ENCODE measurements at places on chromosomes 5 and 9.

DNA sequence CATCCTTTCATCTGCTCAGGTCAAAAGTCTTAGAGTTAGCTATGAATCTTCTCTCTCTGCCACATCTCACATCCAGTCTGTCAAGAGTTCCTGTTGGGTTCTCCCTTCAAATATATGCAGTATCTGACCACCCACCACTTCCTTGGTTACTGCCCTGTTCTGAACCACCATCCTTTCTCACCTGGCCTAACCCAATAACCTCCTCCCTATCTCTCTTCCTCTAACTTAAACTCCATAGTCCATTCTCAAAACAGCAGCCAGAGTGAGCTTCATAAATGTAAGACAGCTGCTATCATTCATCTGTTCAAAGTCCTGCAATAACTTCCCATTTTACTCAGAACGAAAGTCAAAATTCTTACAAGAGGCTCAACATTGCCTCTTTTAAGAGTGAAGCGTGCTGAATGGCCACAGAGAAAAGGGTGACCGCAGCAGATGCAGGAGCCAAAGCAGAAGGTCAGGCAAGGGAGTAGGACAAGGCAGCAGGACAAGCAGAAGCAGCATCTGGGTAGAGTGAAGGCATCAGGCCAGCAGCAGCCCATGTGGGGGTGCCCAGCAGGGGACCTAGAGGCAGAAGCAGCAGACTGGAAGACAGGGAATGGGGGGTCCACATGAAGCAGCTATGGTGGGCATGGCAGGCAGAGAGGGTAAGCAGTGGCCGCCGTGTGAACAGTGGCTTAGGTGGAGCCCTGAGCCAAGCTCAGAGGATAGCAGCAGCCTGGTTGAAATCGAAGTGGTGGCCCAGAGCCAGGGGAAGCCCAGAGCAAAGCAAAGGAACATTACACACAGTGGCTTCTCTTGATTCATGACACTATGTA is 39.3 kb upstream of the CDC42SE2 start:
- DNase-seq = no peak

GRCh38 chr5:44099643-44100042 is 289.6 kb downstream of the FGF10 start:
- DNase-seq = no peak

- no peak for DNase-seq
Measured at GRCh38 chr9:113583511-113584427, 120.2 kb downstream of the RGS3 start.

- no peak for DNase-seq
Measured at GRCh38 chr9:79480639-79481038, 91.1 kb upstream of the TLE4 start.

DNA sequence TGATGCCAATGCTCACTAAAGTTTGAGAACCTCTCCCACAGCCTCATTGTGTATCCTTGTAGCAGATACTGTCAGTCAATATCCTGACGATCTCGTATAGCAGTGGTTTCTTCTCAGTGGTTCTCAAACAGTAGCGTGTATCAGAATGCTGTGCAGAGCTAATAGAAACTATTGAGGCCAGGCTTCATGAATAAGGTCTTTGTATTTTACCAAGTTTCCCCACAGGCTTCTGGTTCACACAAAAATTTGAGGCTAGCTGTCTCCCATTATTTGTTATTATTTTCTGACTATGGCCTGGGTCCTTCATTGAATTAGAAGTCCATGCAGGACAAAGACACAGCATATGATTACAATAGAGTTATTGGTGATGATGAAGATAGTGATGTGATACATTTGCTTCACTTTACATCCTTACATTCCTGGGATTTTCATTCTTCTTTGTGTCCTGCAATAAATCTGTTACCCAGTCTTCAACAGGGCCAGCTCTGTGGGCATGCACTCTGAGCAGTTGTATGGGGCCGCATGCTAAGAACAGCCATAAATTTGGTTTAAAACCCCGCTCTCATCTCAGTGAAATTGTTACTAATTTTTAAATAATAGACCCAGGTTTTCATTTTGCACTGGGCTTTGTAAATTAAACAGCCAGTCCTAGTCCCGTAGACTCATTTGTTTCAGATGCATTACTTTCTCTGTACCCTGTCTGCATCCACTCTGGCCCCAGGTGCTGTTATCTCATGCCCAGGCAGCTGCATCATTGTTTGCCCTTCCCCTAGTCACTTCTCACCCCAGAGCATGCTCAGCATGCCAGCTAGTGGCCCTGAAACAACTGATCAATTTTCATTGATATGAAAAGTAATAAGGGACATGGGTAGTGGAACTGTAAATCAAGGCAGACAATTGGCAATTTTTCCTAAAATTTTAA is 199.9 kb upstream of the PIK3R1 start:
- no peak for DNase-seq

DNA sequence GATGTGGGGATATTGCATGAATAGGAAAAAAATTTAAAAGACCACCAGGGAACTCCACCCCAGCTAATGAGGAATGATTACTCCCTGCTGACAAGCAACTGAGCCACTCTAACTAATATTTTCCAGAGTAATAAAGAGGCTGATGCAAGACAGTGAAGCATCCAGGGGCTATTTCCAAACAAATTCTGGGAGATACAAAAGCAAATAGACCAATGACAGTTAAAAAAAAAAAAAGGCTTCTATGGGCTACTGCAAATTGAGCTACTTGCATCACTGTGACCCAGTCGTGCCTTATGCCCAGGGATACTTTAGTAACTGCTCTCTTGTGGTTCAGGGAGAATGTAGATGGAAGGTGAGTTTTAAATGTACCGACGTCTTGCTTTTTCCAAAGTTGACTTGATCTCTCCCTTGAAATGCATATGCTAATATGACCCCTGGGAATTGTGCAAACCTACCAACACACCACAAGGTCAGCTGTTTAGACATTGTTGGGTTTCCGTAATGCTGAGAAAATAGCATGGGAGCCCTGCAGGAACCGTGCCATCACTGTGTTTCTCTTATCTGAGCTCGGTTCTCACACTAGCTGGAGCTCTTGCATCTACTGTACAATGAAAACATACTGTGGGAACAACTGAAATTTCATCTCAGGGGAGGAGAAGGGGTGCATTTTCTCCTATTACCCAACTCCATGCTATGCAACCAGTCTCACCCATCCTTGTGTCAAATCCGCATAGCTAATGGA is 250.6 kb upstream of the MAP3K1 start:
- peak; percentile 25 for DNase-seq

DNA sequence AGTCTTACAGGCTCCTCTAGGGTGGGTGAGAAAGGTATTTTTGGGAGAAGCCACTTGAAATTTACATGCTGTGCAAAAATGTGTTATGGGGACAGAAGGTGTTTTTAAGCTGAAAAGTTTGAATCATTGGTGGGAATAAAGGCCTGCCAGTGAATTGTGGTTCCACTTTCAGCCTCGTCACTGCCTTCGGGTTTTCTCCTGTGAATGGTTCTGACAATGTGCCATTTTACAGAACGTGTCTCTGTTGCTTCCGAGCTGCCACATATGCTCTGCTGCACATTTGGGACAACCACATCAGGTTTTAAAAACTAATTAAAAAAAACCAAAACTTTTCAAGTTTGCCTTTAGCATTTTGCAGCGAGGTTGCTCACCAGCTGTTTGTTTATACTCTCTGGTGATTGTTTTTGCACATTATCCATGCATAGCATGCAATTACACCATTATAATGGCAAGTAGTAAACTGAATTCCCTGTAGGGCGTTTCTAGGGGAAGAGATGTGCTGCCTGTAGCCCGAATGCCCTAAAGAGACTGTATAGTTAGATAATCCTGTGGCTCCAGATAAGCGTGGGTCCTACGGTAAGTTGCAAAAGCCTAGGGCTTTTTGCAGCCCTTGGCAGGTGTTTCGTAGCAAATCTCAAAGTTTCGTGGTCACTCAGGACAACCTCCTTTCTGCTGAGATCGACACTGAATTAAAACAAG is 40.1 kb upstream of the SUB1 start:
- DNase-seq = no peak

DNA sequence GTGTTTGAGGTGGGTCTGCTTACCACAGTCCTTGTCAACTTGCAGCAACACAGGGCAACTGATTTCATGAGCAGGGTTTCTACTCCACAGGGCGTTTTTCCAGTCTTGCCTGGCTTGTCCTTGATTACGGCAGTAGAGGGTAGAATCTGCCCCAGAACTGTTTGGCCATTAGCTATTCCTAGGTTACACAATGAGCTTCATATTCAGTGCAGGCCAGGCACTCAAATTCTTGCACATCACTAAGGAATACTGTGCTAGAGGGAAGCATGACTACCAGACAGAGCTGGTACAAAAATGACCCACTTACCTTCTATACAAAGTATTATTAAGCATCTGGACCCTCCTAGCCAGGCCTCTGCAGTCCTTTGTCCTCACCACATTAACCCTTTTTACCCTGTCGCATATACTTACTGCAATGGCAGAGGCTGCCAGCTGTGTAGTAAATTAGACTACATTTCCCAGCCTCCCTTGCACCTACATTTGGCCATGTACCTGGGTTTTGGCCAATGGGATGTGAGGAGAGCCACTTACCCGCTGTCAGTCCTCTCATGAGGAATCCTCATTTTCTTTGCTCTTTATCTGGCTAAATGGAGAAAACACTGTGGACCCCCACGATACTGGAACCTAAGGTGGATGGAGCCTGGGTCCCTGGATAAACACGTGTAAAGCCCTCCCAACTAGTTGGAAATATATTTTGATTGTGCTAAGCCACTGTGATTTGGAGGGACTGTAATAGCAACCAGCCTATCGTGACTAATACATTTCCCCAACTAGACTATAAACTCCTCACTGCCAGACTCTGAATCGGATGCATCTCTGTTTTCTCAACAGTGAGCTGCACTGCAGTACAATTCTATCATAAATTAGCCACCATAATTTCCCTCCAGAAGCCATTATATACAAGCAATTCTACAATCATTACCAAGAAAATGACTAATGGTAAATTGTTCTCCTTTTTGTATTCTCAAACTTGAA is 218.7 kb downstream of the GLIS3 start:
- DNase-seq = peak; percentile 58

GRCh38 chr5:171521679-171522078 is 102.2 kb downstream of the FGF18 start:
- no peak for DNase-seq

GRCh38 chr5:173583346-173583745 is 33.1 kb downstream of the BOD1 start:
- peak; percentile 17 for DNase-seq

DNA sequence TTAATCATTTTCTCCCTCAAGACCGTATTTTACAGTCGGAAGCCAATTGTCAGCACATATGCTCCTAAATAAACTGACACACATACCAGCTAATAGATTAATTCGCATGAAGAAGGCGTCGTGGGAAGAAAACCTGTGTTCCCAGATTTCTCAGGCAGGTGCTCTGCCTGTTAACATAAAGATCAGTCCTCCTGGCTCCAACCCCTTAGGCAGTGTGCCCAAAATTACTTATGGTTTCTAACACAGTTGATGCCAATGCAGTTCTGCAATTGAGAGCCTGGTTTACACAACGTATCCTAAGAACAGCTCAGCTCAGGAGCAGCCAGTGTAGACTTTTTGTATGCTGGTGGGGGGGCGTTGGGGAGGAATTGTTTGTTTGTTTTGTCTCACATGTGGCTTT is 208.3 kb downstream of the ENC1 start:
- DNase-seq = peak; percentile 93

DNA sequence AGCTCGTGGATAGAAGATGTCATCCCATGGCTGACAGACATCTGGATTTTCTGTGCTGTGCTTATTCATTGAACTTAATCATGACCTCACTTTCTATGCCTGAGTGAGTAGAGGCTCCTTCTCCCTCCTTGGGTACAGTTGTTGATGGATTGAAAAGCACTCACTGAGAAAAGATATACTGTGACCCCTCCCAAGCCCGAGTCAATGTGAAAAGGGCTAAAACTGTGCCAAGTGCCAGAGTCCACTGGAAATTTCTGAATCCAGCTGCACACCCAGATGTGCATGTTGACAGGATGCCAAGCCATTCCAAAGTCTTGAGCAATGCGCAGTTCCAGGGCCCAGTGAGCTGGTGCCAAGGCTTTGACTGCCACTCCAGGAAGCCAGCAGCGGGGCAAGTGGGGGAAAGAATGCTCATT is 473.0 kb downstream of the NTRK2 start:
- DNase-seq = no peak

- DNase-seq = no peak
Measured at GRCh38 chr9:130732136-130732535, 38.6 kb downstream of the EXOSC2 start.

DNA sequence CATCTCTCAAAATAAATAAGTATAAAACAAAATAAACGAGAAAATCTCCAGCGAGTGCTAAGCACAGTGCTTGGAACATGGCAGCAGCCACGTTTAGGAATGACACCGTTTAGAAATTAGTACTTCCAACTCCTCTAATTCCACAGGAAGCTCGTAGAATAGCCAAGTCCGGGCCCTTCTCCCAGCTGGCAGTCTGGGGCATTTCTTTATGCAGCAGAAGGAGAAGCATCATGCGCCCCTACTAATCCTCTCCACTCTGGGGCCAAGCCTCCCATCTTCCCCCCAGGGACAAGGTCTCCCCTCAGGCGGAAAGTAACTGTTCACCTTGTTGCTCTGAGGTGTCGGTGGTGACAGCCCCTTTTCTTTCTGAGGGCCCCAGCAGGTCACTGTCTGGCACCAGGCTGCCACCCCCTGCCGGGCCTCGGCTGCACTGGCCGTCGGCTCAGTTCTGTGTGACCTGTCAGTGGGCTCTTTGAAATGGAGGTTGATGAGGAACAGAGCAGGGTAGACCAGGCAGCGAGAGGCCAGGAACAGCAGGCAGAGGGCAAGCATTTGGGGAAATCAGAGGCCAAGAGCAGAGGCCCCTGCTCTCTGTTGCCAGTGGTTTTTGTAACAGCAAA is 113.5 kb upstream of the WWC1 start:
- DNase-seq = no peak

GRCh38 chr5:122354293-122354692 is 42.3 kb downstream of the SNCAIP start:
- DNase-seq = no peak

GRCh38 chr5:114362197-114362976 is 517 bp downstream of the KCNN2 start:
- DNase-seq = no peak

GRCh38 chr9:842635-843426 is 1.3 kb downstream of the DMRT1 start:
- no peak for DNase-seq

- peak; percentile 16 for DNase-seq
Measured at GRCh38 chr5:82406205-82406773, 128.1 kb upstream of the RPS23 start.

DNA sequence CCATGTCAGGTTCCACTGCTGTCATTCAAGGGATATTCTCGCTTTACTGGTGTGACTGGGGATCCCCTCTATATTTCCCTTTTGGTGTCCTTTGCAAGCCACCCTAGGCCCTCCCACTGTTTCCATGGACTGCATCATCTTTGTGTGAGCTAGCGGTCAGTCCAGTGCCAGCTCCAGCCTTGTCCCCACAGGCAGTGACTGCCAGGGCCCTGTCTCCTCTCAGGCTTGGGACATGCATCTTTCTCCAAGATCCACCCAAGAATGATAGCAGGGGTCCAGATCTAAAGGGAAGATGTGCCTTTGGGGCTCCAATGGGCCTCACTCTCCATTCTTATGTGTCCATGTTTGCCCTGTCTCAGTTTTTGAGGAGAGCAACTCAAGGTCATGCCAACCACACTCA is 37.8 kb upstream of the NXNL2 start:
- no peak for DNase-seq

GRCh38 chr9:119458068-119458467 is 88.8 kb upstream of the BRINP1 start:
- DNase-seq = no peak

Data from spinal cord (tissue), 10 donors.